ENCODE measurements at places on chromosomes 6 and 20. TPM values are rescaled to one million over a fixed set of nuclear protein-coding genes. Genes with fewer than 3 reads are reported as not detected.
A peak's percentile ranks its signal among the peaks of the same experiment; 100 is the strongest.

DNA sequence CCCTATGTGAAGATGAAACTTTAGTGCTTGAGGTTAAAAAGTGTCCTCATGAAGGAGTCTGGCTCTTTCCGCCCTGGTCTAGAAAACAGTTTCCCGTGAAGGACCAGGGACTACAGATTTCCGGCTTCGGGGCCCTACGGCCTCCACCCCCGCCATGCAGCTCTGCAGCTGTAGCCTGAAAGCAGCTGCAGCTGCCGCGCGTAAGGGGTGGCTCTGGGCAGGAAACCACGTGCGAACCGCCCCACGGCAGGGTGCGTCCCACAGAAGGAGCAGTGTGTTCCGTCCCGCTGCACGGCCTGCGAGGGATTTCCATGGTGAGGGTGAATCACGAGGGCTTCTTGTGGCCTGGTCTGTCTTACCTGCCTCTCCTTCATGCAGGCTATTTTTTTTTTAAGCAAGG is 117.0 kb downstream of the ERMARD start:
- H3K4me1 ChIP-seq = no peaks in the 10 kb centered on the region
- H3K27me3 ChIP-seq = no peaks in the 10 kb centered on the region
- no peaks in the 10 kb centered on the region for H3K36me3 ChIP-seq

DNA sequence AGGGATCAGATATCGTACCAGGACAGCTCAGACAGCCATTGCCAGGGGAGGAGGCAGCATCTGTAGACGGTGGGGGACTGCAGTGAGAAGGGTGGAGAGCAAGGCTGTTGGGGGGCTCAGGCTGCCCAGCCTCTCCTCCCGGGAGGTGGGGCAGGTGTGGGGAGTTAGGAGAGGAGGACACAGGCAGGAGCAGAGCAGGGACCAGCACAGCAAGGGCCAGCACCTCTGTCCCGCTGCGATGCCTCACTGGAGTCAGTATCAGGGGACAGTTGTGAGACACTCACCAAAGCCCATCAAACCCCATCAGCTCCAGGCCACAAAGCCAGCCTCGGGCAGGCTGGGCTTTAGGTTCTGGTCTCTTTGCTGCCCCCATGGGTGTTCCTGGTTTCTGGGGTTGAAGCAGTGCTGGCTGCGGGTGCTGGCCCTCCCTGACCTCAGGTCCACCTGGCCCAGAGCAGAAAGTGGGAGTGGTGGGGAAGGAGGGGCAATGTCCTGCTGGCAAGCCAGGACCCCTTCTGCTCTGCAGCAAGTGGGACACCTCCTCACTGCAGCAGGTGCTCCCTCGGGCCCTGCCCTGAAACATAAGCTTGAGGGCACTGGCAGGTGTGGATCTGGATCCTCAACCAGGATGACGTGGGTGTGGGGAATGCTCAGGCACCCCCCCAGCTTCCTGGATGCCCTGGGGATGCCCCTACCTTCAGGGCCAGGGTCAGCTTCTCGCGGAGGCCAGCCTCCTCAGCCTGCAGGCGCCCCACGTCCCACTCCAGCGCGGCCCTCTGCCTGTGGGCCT is 83.4 kb downstream of the GINS1 start:
- H3K36me3 ChIP-seq = no peaks in the 10 kb centered on the region
- DNase-seq = no peak
- no peak overlapping the region for H3K27ac ChIP-seq
- H3K4me1 ChIP-seq = no peaks in the 10 kb centered on the region

- H3K4me1 ChIP-seq = no peaks in the 10 kb centered on the region
- DNase-seq = no peak
- no peak overlapping the region for H3K4me3 ChIP-seq
- no peak overlapping the region for H3K27ac ChIP-seq
- no peaks in the 10 kb centered on the region for H3K36me3 ChIP-seq
- no peaks in the 10 kb centered on the region for H3K27me3 ChIP-seq
Observed at GRCh38 chr6:169409742-169410312, 156.2 kb upstream of the THBS2 start.

DNAH8 gene
- under 0.01 TPM for total RNA-seq

DNA sequence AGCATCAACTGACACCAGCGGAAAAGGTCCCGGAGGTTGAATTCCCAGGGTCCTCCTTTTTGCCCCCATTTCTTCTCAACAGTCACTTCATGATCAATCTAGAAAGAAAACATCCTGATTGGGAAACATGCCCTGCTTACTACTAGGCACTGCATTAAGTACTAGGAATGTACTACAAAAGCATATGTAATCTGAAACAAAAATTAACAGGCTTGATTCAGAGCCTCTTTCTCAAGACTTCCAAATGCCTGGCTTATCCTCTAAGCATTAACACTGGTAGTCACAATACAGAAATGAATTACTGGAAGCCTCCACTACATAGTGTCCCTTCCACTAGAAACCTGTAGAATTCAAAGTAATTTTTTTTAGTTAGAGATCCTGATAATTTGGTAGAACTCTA is 84.5 kb upstream of the LYRM2 start:
- H3K27me3 ChIP-seq = no peaks in the 10 kb centered on the region
- H3K27ac ChIP-seq = no peak overlapping the region
- DNase-seq = no peak
- no peak overlapping the region for H3K4me3 ChIP-seq
- H3K4me1 ChIP-seq = no peaks in the 10 kb centered on the region

DNA sequence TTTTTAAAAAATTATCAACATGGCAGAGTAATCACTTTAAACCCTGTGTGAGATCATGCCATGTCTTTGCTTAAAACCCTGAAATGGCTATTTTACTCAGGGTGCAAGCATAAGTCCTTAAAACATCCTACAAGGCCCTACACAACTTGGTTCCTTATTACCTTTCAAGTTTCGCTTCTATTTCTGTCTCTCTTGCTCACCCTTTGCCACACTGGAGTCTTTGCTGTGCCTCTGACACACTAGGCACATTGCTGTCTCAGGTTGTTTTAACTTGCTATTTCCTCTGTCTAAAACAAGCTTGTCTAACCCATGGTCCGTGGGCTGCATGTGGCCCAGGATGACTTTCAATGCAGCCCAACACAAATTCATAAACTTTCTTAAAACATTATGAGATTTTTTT is 55.6 kb downstream of the KIAA0408 start:
- H3K36me3 ChIP-seq = no peaks in the 10 kb centered on the region
- no peak for DNase-seq
- H3K4me1 ChIP-seq = no peaks in the 10 kb centered on the region
- H3K27me3 ChIP-seq = no peaks in the 10 kb centered on the region
- H3K4me3 ChIP-seq = no peak overlapping the region

DNA sequence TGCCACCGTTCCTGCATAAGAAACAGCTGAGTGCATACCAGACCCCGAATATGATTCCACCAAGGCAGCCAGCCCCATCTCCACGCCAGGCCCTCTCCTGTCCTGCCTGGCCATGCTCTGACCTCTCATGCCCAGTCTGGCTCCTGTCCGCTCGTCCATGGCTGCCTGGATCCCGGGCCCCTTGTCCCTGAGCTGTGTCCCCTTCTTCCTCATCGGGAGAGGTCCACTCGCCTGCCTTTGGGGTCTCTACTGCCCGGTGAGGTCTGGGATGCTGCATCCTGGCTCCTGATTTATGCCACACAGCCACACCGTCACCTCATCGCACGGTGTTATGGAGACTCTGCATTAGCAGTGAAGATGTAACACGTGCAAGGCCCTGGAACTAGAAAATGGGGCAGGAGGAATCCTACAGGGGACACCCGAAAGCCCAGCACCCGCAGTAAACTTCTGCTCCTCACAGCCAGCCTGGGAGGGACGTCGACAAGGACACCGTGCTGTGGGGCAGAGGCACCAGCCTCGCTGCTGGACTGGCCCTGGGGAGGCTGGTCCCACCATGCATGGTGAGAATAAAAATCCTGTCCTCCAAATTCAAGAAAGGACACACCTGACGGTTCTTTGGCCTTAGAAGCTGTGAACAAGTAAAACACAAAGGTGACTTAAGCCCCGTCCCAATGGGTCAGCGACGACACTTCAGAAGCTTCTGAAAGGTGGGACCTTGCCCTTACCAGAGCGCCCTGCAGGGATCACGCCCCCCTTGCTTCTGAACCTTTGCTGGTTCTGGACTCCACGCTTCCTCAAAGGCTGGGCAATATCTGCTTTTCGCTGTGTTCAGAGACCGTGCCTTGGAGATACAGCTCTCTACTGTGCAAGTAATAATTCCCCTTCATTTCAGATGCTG is 103.0 kb downstream of the DLL1 start:
- H3K4me1 ChIP-seq = no peaks in the 10 kb centered on the region
- H3K27ac ChIP-seq = no peak overlapping the region
- DNase-seq = no peak

HLA-B gene
- total RNA-seq = 532 TPM

DNA sequence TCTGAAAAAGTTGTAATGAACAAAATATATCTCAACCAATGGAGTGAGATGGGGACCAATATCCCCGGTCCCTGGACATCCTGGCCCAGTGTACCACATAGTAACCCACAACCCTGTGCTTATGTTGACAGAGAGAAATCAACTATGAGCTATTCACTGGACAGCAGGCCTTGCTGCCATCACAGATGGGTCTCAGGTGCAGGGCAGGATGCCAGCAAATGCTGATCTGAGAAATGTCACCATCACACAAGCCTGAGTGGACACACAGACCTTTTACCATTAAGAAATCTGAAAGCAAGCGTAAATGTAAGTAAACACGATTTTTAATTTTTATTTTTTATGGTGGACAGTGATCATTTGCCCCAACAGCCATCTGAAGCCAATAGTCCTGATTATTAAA is 9.1 kb downstream of the RPP40 start:
- no peak overlapping the region for H3K4me3 ChIP-seq
- H3K36me3 ChIP-seq = no peaks in the 10 kb centered on the region
- H3K27me3 ChIP-seq = no peaks in the 10 kb centered on the region
- H3K4me1 ChIP-seq = no peaks in the 10 kb centered on the region

GRCh38 chr6:27693766-27694546 is 218.2 kb downstream of the OR2B2 start:
- no peak overlapping the region for H3K4me3 ChIP-seq
- H3K4me1 ChIP-seq = no peaks in the 10 kb centered on the region
- DNase-seq = no peak

ENPP5 gene
- total RNA-seq = 28.1 TPM

DNA sequence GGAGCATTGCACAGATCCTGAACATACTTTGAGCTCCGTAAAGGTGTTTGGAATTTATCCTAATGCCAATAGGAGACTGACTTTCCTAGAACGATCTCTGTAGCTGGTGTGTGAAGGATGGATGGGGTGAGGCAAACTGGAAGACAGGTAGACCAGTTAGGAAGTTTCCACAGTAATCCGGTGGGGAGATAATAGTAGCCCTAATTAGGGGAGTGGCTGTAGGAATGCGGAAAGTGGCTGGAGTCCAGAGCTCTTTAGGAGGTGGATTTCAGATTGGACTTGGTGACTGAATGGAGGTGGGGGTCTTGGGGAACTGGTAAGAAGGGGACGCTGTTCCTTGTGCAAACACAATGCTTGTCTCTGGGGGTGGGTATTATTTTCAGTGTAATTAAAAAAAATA is 146.3 kb downstream of the SOX4 start:
- no peak for DNase-seq
- no peaks in the 10 kb centered on the region for H3K36me3 ChIP-seq
- H3K27me3 ChIP-seq = no peaks in the 10 kb centered on the region
- H3K27ac ChIP-seq = peak overlapping the region; percentile 64

ZC2HC1B gene
- not detected for total RNA-seq

LBP gene
- total RNA-seq = 0.73 TPM

MYLK4 gene
- total RNA-seq = 1.4 TPM

YIPF3 gene
- total RNA-seq = 89.5 TPM

GRCh38 chr6:87494761-87495422 is 22.1 kb downstream of the SLC35A1 start:
- no peak overlapping the region for H3K27ac ChIP-seq
- no peaks in the 10 kb centered on the region for H3K4me1 ChIP-seq
- H3K27me3 ChIP-seq = no peaks in the 10 kb centered on the region
- DNase-seq = no peak
- peaks cover 4% of the 10 kb centered on the region for H3K36me3 ChIP-seq

DNA sequence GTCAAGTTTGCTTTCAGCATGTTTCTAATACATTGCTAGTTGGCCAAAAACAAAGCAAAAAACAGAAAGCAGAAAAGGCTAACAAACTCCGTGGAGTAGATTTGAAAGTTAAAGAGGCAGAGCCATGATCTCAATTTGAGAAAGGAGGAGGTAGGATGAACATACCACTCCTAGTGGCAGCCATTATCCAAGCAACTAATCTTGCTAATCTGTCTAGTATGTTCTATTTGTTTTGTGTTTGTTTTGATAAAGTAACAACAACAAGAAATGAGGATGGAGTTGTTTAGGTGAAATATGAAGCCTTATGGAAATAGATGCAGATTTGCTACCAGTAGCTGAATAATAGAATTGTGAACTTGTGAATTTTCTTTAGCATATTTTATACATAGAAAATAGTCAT is 295.5 kb upstream of the PRDM1 start:
- no peak overlapping the region for H3K4me3 ChIP-seq
- DNase-seq = no peak
- no peaks in the 10 kb centered on the region for H3K4me1 ChIP-seq
- no peaks in the 10 kb centered on the region for H3K27me3 ChIP-seq
- H3K36me3 ChIP-seq = no peaks in the 10 kb centered on the region
- no peak overlapping the region for H3K27ac ChIP-seq

WFDC10B gene
- not detected for total RNA-seq

DNA sequence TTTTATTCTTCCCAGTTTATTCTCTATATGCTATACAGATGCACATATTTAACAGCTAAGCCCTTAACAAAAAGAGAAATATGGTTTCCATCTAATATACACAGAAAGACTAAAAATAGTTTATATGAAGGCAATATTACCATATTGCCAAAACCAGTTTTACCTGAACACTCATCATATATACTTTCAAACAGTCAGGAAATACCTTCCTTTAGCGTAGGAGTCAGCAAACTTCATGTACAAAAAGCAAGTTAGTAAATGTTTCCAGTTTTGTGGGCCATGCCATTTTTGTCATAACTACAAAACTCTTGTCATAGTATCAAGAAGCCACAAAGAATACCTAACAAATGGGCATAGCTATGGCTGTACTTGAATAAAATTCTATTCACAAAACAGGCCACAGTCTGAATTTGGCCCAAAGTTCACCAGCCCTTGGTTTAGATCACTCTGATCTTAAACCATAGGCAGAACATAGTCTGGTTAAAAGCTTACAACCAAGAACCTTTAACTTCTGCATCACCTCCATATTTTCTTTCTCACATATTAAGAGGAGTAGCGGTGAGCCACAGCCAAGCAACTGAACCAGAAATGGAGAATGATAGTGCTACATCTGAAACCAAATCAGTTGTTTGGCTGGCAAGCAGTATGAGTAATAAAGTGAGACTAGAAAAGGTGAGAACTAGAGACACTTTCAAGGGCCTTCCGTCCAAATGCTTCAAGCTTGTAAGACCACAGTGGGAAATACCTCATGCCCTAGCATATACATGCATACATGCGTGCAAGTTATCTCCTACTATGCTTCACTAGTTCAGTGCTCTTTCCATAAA is 116.6 kb downstream of the PTPRK start:
- H3K4me3 ChIP-seq = no peak overlapping the region
- no peak for DNase-seq
- no peaks in the 10 kb centered on the region for H3K27me3 ChIP-seq

- H3K4me3 ChIP-seq = no peak overlapping the region
- no peak for DNase-seq
- H3K36me3 ChIP-seq = no peaks in the 10 kb centered on the region
- peaks cover 5% of the 10 kb centered on the region for H3K4me1 ChIP-seq
- no peaks in the 10 kb centered on the region for H3K27me3 ChIP-seq
- peak overlapping the region; percentile 61 for H3K27ac ChIP-seq
Observed at GRCh38 chr6:90435207-90435899, 138.7 kb upstream of the BACH2 start.
